ENCODE measurements at places on chromosomes 16 and 17.

DNA sequence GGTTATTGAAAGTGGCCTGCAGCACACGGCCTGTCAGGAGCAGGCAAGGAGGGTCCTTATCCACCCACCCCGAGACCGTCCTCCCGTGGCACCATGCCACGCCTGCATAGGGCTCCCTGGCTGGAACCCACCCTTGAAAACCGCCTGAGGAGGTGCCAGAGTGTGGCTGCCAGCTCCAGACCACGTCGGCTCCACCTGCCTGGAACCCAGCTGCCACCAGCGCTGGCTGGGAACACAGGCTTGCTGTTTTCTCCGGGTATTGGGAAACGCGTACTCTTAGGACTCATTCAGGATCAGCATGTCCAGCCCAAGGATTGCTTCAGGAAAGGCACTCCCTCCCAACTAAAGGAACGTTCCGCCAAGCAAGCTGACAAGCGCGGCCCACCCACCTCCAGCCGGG is 6.7 kb downstream of the ARL16 start:
- DNase-seq: no peak

- DNase-seq: no peak
These were observed 33.7 kb upstream of the NUDT16L1 start for GRCh38 chr16:4659363-4660353.

GRCh38 chr16:89426736-89427530 is 63.4 kb downstream of the ANKRD11 start:
- no peak for DNase-seq

GRCh38 chr17:56876766-56877179 is 37.1 kb downstream of the TRIM25 start:
- no peak for DNase-seq

- DNase-seq: no peak
These were observed 10.7 kb downstream of the CHST4 start for GRCh38 chr16:71536752-71537499.

- no peak for DNase-seq
These were observed 288.3 kb upstream of the TNRC6C start for GRCh38 chr17:77670173-77670572.

GRCh38 chr16:84979516-84979915 is 31.8 kb downstream of the ZDHHC7 start:
- no peak for DNase-seq

DNA sequence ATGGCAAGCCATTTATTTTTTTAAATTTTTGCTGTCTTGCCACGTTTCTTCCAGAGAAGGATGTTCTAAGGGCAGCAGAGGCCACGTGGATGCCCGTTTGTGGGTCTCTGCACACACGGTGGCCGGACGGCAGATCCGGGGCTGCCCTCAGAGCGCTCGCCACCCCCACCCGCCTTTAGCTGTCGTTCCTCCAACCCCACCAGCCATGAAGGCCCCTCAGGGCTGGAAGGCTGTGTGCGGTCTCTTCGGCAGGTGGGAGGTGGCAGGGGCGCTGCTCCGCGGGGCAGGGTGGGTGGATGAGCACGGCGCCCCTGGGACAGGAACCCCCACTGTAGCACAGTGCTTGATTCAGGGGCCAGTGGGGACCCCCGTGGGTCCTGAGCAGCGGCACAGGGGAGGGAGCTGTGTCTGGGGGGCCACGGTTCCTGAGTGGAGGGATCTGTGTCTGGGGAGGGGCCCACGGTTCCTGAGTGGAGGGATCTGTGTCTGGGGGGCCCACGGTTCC is 49.7 kb downstream of the ZFPM1 start:
- DNase-seq: no peak

GRCh38 chr17:28133562-28133970 is 91.1 kb downstream of the NLK start:
- no peak for DNase-seq

- DNase-seq: no peak
These were observed 78.4 kb downstream of the TRIM37 start for GRCh38 chr17:59028328-59028727.

GRCh38 chr16:72025404-72026114 is 17.0 kb downstream of the DHODH start:
- DNase-seq: no peak

GRCh38 chr17:71500761-71501555 is 619.9 kb upstream of the SOX9 start:
- DNase-seq: no peak

DNA sequence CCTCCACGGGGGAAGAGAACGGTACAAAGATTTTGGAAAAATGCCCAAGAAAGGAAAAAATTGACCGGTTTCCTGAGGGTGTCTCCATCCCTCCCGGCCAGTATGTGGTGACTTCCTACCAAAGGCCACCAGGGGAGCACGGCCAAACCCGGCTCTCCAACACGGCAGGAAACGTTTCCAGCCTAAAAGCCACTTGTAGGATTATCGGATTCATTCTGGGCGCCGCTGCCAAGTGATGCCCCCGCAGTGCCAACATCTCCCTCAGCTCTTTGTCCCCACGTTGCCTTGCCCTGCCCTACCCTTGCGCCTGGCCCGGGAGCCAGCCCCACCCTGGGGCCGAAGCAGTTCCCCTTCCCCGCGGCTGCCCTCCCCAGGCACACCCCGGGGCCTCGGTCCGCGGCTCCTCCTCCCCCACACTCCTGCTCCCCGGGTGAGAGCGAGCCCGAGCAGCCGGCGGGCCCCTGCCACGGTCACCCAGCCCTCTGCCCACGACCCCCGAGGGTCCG is 688 bp downstream of the CRK start:
- peak; percentile 21 for DNase-seq

Data from stimulated activated CD4-positive, alpha-beta T cell treated with anti-CD3 and anti-CD28 coated beads, Interleukin-12 subunit alpha, Interleukin-12 subunit beta, amount 100 ng/mL, for 4 hours (primary cell).